Right renal cortex interstitium (tissue), 3 donors: ENCODE measurements at places on chromosomes 2 and 18.

GRCh38 chr2:167678158-167678557 lies 569.2 kb downstream of the STK39 start:
- DNase-seq: no peak

GRCh38 chr18:48037481-48038271 lies 107.2 kb upstream of the SMAD2 start:
- DNase-seq: no peak

DNA sequence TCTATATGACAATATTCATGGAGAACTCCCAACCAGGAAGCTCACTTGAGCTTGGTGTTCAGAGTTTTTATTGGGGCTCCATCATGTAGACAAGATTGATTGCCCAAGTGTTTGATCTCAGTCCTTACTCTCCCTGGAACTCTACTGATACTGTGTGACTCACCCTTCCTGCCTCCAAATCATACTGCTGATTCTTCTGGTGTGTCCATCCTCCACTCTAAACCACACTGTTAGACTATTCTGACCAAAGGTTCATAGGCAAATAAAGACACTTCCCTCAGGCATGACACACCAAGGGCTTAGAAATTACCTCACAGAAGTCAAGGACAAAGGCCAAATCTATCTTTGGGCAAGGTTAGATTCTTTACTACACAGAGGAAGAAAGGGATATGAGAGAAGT lies 107.9 kb upstream of the CDH20 start:
- no peak for DNase-seq

GRCh38 chr18:74060579-74060978 lies 87.1 kb downstream of the FBXO15 start:
- no peak for DNase-seq

DNA sequence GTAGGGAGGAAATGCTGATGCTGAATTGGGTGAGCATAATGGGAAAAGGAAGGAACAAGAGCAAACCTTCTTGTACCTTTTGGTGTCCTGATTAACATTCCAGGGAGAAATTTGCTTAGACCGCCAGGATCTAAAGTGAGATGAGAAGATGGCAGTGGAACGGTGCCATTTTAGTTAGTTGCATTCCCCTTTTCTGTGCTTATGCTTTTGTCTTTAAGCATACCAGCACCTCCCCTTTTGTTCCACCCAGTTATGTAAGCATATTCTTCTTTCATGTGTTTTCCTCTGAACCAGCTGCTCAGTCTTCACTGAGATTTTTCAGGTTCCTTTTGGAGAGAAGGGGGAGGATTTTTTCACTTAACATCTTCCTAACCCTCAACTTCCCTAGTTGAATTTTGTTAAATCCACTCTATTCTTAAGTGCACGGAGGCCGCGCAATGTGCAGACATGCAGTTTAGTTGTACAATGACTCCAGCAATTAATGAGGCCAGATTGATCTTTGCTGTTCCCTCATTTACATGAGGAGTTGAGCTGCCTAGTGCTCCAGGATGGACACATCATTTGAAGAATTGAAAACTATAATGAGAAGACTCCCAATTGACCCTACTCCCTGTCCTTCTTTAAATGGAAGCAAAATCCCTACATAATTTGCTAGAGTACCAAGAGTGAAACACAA lies 73.9 kb downstream of the MAP4K4 start:
- no peak for DNase-seq

GRCh38 chr2:152042636-152043615 lies 55.9 kb downstream of the CACNB4 start:
- DNase-seq: no peak

- DNase-seq: no peak
Measured at GRCh38 chr2:239241431-239241960, 159.3 kb downstream of the HDAC4 start.

DNA sequence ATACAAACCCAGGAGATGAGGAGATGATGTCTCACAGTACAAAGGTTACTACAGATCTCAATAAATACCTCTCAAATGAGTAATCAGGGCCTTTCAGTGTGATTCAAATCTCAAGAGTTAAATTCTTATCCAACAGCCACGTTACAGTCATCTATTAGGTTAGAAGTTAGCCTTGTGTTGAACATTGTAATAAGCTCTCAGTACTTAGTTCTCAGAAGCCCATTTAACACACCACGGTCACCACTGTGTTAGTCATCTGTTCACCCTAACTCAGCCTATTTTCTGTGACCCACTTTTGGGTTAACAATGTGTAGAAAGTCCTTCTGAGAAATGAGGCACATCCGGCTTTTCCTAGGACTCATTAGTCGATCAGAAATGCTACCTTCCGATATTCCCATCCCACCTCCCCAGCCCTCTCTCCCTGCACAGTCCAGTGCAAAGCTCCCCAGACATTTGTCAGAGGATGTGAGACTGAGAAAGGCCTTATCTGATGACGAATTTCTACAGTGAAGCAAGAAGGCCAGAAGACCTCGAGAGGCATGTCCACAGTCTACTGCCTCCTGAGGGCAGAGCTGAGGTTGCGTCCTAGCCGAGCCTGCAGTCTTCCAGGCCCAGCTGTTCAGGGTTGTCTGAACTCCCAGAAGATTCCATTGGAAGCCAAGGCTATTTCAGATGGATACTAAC lies 92.6 kb downstream of the ACTR2 start:
- DNase-seq: no peak

GRCh38 chr2:27989149-27989548 lies 98.6 kb downstream of the BABAM2 start:
- no peak for DNase-seq

DNA sequence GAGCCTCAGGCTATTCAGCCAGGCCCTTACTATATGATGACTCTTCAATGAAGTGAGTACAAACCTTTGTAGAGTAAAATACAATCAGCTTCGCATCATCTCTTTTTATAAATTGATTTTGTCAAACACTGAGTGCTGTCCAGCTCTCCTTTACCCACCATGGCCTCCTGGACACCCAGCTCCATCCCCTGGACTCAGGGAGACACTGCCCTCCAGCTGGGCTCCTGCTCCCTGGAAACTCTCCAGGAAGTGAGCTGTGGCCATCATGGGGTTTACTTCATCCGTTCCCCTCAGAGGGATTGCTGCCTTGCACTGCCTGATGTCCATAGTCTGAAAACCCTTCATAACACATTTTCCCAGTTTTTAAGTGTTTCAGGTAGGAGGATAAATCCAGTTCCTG lies 82.5 kb upstream of the XIRP2 start:
- no peak for DNase-seq

DNA sequence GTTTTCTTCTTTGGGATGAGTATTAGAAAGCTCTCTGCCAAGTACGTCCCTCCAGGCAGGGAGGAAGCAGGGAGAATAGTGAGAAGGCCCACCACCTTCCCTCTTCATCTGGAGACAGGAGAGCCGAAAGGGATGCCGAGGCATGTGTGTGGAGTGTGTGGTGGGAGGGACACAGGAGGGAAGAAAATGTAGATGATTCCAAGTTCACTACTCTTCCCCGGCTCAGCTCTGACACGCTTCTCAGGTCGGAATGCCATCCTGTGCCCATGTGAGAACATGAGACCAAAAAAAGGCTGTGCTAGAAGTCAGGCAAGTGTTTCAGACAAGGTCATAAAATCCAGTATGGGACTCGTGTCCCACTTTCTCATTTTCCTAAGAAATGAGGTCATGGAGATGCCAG lies 47.4 kb downstream of the GYPC start:
- no peak for DNase-seq

DNA sequence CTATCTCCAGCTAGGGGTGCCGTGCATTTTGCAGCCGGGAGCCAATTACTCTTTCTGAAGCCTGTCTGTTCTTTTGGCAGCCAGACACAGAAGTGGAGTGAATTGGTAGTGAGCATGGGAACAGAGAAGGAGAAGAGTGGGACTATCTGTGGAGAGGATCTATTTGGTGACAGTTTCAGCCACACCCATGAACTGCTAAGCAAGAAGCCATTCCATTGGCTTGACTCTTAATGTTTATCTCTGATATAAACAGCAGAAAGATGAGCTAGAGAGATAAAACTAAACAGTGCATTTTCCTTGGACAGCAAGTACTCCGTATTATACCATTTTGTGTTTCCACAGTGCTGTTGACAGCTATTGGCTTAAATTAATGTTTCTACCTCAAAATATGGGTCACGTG lies 259.6 kb upstream of the THUMPD2 start:
- no peak for DNase-seq

- no peak for DNase-seq
Measured at GRCh38 chr2:72914589-72915319, 2.6 kb upstream of the EMX1 start.

GRCh38 chr18:21672521-21673267 lies 31.9 kb downstream of the ABHD3 start:
- DNase-seq: no peak

- DNase-seq: no peak
Measured at GRCh38 chr2:219452361-219453317, 18.0 kb downstream of the SPEG start.

- peak; percentile 21 for DNase-seq
Measured at GRCh38 chr2:67322353-67323001, 74.7 kb upstream of the ETAA1 start.

DNA sequence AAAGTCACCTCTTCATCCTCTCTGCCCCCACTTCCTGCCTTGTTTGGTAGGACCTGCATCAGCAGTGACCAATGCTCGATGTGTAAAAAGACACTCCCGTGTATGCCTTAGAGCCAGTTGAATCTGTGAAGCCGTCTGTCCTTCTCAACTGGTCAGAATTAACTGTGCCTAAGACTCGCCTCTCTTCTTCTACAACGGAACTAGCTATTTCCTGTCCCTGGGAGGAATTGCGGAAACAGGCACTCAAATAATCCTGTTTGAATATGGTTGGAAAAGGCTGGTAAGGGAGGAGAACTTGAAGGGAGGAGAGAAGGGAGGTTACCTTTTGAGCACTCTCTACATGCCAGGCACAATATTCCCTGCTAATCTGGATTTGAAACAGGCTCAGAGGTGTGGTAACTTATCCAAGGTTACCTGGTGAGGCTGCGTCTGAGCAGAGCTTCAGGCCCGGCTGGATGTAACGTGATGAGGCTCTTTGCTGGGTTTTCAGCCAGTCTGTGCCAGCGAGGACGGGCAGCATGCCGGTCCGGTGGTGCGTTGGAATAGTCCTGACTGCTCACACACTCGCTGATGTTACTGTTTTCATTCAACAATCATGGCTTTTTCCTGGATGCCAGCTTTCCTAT lies 127.0 kb downstream of the FAM168B start:
- no peak for DNase-seq

DNA sequence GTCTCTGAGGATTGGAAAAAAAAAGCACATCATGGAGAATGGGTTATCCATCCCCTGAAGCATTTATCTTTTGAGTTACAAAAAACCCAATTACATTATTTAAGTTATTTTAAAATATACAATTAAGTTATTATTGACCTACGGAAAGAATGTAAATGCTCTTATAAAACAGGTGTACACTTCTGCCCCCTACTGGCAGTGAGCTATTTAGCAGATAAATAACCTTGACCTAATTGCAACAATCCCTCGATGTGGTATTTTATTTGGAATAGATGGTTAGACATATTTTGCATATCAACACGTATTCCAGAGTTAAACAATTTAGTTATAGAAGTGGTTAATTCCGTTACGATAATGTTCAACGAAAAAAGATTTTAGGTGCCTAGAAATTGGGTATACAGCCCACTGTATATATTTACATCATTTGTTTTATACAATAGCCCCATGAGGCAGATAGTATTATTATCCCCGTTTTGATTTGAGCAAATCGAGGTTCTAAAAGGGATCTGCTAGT lies 9.1 kb upstream of the DAW1 start:
- no peak for DNase-seq

GRCh38 chr18:71027531-71027930 lies 738.7 kb downstream of the SOCS6 start:
- DNase-seq: no peak

GRCh38 chr2:60551240-60552077 lies 2.0 kb downstream of the BCL11A start:
- no peak for DNase-seq

- no peak for DNase-seq
Measured at GRCh38 chr2:174577967-174578589, 19.5 kb downstream of the WIPF1 start.

GRCh38 chr2:39664888-39665591 lies 677 bp upstream of the TMEM178A start:
- no peak for DNase-seq

GRCh38 chr2:130186391-130186790 lies 4.3 kb downstream of the MZT2B start:
- no peak for DNase-seq

DNA sequence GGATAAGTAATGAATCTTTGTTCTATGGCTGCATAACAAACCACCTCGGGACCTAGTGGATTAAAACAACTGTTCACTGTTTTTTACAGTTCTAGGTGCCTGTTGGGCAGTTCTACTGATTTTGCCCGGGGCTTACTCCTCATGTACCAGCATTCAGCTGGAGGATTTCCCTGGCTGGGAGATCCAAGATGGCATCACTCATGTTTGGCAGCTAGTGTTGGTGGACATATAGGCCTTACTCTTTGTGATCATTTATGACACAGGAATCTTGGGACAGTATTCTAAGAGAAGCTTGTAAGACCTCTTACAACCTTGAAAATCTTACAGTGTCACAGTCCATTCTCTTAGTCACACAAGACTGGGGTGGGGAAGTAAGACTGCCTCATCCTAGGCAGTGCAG lies 4.6 kb downstream of the MARCHF7 start:
- no peak for DNase-seq

GRCh38 chr2:178238154-178238521 lies 43.8 kb downstream of the OSBPL6 start:
- DNase-seq: no peak

GRCh38 chr18:13431886-13432285 lies 213.3 kb downstream of the LDLRAD4 start:
- no peak for DNase-seq

DNA sequence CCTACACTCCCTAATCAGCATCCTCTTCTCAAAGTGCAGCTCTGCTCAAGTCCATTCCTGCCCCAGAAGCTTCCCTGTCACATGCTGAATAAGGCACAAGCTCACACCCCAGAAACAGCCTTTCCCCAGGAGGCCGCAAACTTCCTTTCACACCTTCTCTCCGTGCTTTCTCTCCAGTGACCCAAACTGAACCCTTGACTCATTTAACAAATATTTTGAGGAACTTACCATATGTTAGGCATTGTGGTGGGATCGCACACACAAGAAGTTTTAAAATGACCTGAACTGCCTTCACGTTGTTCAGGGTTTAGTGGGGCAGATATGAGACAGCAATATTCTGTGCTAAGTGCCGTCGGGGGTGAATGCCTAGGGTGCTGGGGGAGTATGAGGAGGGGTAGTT lies 161.3 kb downstream of the INSIG2 start:
- DNase-seq: no peak

DNA sequence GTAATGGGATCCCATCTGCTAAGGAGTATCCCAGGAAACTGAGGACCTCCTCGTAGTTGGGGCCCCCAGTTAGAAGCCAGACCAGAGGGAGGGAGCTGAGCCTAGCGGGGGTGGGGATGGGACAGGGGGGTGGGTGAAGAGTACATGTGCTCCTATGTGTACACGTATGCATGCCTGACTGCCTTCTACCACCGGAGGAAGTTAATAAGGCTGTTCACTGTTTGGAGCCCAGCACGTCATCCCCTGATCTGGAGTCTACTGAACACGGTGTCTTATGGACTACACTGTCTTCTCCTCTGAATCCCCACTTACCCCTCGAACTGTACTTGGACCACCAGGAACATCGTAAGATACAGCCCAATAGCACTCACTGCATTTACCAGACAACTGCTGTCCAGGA lies 68.5 kb downstream of the SFXN5 start:
- DNase-seq: no peak
